ENCODE measurements at places on chromosomes 4 and X.

- DNase-seq, result peak; percentile 52
Measured at GRCh38 chrX:103376118-103376978, at the start of gene BEX3. TSS of gene BEX3 (plus strand) at chrX:103376538. CDS start at chrX:103377522, 984 bp downstream.

DNA sequence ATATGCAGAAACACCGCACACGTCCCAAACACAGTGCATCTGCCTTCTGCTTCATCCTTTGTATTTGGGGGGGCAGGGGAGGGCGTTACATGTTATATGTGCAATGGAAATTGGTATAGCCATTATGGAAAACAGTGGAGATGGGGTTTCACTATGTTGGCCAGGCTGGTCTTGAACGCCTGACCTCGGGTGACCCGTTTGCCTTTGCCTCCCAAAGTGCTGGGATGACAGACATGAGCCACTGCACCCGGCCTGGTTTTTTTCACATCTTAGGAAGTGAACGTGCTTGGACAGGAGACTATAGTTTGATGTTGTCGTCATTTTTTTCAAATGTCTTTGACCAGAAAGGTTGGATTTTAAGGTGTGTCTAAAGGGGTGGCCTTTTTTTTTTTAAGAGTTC, 88.6 kb downstream of the DHRSX start:
- no peak for DNase-seq

DNA sequence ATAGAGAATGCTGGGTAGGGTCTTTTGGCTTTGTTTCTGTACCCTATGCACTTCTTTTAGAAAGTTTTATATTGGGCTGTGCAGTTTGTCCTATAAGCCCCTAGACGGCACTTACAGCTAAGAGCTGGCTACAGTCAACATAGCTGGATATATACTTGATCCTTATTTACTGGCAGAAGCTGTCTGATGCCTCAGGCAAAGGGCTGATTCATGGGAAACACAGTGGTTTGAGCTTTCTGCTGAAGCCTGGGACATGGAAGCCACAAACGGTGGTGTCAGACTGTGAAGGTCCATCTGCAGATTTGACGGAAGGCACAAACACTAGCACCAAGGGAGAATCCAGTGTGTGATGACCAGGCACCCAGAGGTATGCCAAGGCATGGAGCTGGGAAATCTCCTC, 608.4 kb downstream of the ANKRD50 start:
- DNase-seq, result no peak

- DNase-seq, result peak; percentile 23
Measured at GRCh38 chr4:65825116-65825753, 154.9 kb upstream of the EPHA5 start.

DNA sequence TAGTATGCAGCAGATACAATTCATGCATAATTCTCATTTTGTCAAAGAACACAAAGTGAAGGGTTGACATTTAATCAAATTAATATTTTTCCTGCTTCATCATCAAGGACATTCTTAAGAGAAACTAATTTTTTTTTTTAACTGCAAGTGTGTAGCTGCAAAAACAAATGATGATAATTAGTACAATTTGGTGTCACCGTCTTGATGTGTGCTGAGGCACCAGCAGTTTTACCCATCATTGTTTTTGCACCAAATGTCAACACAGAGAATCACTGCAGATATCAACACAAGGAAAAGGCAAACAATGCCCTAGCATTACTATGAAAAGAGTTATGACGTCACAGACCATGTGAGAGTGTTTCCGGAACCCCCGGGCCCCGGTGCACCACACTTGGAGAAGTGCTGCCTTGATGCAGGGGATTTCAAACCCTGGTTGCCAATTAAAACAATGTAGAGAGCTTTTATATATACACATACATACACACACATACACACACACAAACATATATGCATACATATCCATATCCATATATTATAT, 55.9 kb downstream of the AGA start:
- no peak for DNase-seq

DNA sequence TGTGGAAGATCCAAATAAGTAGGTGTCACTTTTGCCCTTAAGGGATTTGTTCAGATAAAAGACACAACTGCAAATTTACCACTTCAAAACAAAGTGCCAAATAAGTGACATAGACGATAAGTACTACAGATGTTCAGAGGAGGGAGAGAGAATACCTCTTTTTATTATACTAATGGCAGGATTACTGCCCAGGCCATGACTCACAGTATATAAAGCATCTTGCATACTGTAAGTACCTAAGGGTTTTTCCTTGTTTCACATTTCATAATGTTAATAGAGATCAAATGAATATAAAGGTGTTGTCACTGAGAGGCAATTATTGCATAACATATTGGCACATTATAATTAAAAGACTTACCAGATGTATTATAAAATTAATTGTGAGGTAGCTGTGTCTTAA, 46.4 kb downstream of the PTPN13 start:
- no peak for DNase-seq

- DNase-seq, result no peak
Measured at GRCh38 chr4:98470366-98470765, 188.0 kb downstream of the TSPAN5 start.

DNA sequence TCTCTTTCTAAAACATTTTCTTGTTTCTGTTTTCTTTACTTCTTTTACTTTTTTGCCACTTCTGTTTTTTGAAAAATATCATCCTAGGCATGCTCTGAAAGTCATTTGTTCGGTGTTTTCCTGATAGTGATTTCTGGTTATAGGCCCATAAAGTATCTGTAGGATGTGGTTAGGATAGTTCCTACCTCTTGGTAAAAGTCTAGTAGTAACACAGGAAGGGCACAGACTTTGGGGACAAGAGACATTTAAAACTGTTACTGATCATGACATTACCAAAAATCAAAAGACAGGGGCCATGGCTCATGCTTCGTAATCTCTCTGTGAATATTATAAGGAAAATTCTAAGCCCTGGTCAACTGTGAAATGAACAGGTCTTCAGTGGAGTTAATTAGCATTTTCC, 44.8 kb downstream of the FHL1 start:
- DNase-seq, result no peak

DNA sequence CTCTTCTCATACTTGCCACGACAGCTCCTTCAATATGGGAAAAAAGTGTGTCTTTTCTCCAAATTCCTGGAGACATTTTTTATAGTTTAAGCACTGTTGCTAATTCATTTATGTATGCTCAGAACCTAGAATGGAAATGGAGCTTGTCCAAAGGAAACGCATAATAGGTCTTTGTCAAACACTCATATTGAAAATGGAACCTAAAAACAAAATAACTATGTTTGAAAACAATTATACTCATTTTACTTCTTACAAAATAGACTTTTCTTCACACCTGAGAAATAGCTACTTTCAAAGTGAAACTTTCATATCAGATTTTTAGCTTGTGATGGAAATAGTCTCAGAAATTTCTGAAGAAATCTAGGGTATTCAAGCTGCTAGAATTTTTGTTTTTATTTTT, 529.7 kb upstream of the BOD1L1 start:
- no peak for DNase-seq

- no peak for DNase-seq
Measured at GRCh38 chr4:142081025-142081424, 444.6 kb downstream of the IL15 start.

GRCh38 chrX:110442635-110443034, 84.0 kb downstream of the RTL9 start:
- peak; percentile 34 for DNase-seq

GRCh38 chr4:107037199-107037584, 1.1 kb upstream of the DKK2 start:
- DNase-seq, result peak; percentile 44

DNA sequence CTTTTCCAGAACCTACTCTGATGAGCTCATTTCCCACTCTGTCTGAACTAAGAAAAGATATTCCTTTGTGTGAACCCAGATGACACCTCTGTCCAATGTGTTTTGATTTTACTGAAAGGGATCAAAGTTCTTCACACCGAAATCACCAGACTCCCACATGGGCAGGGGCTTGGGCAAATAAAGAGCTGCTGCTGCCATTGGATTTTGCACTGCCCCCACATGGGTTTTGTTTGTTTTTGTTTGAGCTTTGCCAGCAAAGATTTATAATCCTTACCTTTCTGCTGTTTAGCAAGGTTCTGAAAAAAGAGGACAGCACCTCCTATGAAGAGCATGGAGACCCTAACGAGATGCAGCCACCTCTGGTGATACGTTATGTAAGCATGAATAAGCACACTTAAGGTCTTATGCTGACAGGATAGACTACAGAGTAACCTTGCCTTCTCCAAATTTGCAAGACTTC, 44.3 kb downstream of the HSD17B13 start:
- no peak for DNase-seq

DNA sequence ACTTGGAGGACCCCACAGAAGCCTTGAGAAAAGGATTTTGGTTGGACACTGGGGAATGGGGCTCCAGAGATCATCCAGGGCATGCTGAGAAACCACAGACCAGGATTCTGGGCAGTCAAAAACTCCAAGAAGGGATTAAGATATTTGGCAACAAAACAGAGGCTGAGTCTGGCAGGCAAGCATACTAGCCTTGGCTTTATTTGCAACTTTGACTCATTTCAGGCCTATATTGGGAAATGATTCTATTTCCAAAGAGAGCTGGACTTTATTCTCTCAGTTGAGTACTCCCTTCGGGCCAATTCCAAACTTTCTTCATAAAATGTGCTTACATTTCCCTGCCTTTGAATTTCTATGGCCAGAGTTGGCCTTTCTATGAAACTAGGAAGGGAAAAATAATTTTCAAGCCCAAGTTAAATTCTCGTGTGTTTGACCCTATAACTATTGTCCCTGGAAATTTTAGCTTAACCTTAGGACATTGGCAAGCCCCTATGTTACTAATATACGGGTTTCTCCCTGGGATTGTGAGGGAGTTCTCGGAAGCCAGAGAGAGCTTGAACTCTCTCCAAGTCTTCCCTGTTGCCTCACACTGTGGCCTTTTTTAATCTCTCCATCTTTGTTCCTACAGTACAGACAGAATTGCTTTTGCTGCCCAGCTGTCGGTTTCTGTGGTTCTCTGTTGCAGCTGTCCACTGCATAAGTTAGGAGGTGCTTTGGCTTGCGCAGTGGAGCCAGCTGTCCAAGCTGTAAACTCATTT, 112.6 kb upstream of the FAM9A start:
- DNase-seq, result no peak

DNA sequence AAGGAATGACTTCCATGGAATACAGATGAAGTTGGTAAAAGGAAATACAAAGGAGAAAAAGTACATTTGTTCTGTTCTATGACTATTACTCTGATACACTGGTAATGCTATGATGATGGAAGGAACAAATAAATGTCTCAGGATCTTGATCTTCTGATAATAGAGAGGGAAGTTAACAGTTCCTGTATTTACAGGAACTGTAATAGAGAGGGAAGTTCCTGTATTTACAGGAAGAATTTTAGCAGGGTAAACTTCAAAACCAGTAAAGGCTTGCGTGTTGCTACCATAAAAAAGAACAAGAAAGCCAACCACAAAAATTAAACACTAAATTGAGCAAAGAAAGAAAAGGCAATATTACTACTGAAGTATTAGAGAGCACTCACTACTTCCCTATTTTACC, 91.7 kb upstream of the HPGD start:
- DNase-seq, result no peak

- DNase-seq, result no peak
Measured at GRCh38 chr4:122481766-122482405, 25.4 kb upstream of the IL2 start.

GRCh38 chrX:148588649-148589310, 88.4 kb downstream of the AFF2 start:
- no peak for DNase-seq

- peak; percentile 17 for DNase-seq
Measured at GRCh38 chr4:158121161-158121579, 51.7 kb downstream of the GASK1B start.

GRCh38 chrX:150772150-150772970, 79.2 kb downstream of the MTMR1 start:
- peak; percentile 70 for DNase-seq

DNA sequence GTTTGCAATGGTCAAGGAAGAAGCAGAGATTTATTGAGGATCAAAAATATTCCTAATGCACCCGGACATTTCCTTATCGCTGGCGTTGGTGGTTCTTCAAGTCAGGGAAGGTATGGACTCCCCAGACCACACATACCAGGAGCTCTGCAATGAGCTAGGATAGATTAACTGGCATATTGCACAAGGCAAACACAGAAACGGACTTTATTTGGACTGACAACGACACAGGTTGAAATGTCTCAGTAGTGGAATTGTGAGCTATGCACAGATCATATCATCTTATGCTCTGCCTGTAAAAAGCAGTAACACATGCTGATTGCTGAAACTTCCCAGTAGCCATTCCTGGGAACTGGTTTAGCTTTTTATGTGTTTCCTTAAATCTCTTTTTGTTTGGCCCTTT, 1.7 kb downstream of the TSPAN7 start:
- no peak for DNase-seq

GRCh38 chr4:157221426-157221894, 932 bp downstream of the GRIA2 start:
- DNase-seq, result no peak

DNA sequence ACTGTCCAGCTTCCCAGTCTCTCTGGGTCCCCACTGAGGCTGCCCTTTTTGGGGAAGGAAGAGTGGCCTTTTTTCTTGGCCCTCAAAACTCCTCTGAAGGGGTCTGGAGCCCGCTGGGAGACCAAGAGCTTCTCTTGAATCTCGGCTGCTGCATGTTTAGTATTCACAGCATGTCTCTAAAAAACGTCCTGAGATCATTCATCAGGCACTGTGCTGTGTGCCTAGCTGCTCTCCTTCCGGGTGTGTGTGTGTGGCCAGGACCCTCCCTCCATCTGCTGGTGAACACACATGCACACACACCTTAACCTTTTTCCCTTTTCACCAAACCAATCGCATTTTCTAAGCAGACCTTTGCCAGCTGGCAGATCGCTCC, 841 bp upstream of the FRMPD3 start:
- no peak for DNase-seq

- no peak for DNase-seq
Measured at GRCh38 chrX:23902419-23902818, 5.3 kb downstream of the APOO start.

DNA sequence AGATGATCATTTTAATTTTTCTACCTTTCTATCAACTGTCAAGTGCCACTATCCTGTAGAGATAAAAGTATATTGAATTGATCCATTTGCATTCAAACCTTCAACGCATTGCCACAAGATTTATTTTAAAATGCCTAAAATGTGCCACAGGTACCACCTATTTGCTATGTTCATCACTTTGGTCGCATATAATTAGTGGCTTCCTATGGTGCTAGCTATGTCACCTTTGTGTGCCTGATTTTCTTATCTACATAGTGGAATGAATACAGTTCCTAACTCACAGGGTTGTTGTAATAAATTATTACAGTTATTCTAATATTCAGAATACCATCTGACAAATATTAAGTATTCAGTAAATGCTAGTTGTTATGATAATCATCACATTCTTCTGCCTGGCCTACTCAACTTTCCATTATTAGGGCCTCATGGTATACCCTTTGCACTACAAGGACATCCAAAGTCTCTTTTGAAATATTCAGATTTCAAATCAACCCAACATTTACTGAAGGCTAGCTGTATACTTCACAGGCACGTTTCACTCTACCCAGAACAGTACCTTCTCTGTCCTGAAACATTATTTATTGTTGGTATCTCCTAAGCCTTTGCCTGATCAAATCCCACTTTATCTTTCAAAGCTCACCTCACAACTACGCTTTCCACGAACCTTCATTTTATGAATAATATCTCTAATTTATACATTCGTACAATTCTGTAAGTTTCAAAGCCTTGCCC, 62.4 kb downstream of the ANXA10 start:
- DNase-seq, result no peak

Measured in Daoy (cell line).